ENCODE measurements at places on chromosomes 7 and 10. TPM values are rescaled to one million over a fixed set of nuclear protein-coding genes. Genes with fewer than 3 reads are reported as not detected.

GRCh38 chr10:63653747-63654146 lies 132.5 kb downstream of the REEP3 start:
- no peak overlapping the region for H3K27ac ChIP-seq
- DNase-seq = no peak
- no peak overlapping the region for H3K4me3 ChIP-seq

GRCh38 chr10:102241444-102242117 lies at the start of gene PITX3:
PITX3 (minus strand) TSS chr10:102241512; CDS start chr10:102232080, 9,432 bp downstream.
- H3K27me3 ChIP-seq = no peaks in the 10 kb centered on the region
- peaks cover 43% of the 10 kb centered on the region for H3K4me1 ChIP-seq
- peak; percentile 94 for DNase-seq
- H3K27ac ChIP-seq = no peak within 1 kb of the TSS

DNA sequence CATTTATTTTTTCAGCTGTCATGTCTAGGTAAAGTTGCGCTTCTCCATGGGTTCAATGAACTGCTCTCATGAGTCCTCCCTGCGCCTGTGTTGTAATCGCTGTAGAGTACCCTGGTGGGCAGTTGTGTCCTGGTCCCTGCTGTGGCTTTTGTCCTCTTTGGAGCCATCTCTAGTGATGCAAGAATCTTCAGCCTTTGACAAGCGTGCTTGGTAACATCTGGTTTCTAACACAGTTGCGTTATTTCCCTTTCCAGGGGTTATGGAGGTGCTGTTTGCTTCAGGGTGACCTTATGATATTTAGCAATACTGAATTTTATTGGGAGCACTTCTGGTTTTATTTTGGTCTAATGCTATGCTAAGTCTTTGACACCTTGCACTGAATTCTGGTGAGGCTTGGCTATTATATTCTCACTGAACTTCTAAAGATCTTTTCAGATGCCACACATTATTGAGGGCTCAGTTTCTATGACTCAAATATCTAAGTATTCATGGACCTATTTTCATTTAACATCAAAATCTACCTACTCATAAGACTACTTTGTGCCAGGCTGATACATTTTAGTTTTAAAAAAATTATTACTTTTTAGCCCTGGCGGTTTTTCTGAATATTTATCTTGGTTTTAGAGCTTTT lies 88.6 kb downstream of the FANK1 start:
- no peak overlapping the region for H3K27ac ChIP-seq
- H3K36me3 ChIP-seq = no peaks in the 10 kb centered on the region
- no peak for DNase-seq

DNA sequence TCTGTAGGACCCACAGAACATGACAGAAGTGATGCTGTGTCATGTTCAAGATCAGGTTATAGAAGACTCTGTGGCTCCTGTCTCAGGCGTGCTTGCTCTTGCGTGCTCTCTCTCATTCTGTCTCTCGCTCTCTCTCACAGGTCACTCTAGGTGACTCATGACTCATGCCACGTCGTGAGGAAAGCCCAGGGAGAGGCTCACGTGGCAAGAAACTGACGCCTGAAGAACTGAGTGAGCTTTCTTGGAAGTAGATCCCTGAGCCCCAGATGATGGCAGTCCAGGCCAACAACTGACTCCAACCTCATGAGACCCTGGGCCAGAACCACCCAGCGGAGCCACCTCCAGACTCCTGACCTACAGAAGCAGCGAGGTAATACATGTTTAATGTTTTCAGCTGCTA lies 103.3 kb downstream of the DNMBP start:
- no peaks in the 10 kb centered on the region for H3K4me1 ChIP-seq
- no peak overlapping the region for H3K4me3 ChIP-seq

- H3K4me3 ChIP-seq = no peak overlapping the region
- no peaks in the 10 kb centered on the region for H3K36me3 ChIP-seq
- no peaks in the 10 kb centered on the region for H3K4me1 ChIP-seq
- no peaks in the 10 kb centered on the region for H3K27me3 ChIP-seq
- no peak overlapping the region for H3K27ac ChIP-seq
Measured at GRCh38 chr7:112390167-112390566, 60.1 kb upstream of the IFRD1 start.

DNA sequence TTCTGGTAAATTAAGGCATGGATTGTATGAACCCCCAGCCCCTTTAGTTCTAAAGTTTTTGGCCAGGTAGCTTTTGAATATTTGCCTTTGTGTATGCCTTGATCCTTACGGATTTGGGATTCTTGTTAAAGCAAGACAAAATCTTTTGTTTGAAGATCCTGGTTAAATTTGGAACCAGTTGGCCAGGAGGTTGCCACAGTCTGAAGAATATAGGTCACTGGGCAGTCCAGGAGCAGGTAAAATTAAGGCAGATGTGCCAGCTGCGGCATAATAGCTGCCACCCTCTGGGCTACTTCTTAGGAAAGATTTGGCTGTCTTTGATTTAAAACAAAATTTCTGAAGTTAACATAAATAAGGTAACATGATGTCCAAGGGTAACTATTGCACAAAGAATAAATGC lies 192.3 kb downstream of the SUGCT start:
- H3K27ac ChIP-seq = no peak overlapping the region
- no peak overlapping the region for H3K4me3 ChIP-seq
- no peaks in the 10 kb centered on the region for H3K27me3 ChIP-seq
- H3K4me1 ChIP-seq = no peaks in the 10 kb centered on the region

DNA sequence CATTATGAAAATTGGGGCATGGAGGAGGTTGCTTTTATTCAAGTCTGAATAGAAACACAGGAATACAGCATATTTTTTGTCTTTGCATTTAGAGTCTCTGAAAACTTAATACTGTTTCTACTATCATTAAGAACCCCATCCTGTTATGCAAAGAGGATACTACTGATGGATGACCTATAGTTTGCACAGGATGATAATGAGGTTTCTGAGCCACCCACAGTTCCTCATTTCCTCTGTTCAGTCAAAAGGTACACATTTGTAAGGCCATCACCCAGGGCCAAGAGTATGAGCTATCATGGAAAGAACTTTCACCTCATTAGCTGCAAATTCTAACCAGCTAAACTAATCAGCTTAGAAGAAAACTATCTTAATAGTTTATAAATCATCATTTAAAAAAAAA lies 213.0 kb upstream of the CHRM2 start:
- no peak overlapping the region for H3K4me3 ChIP-seq
- DNase-seq = no peak
- no peak overlapping the region for H3K27ac ChIP-seq
- no peaks in the 10 kb centered on the region for H3K4me1 ChIP-seq

DNA sequence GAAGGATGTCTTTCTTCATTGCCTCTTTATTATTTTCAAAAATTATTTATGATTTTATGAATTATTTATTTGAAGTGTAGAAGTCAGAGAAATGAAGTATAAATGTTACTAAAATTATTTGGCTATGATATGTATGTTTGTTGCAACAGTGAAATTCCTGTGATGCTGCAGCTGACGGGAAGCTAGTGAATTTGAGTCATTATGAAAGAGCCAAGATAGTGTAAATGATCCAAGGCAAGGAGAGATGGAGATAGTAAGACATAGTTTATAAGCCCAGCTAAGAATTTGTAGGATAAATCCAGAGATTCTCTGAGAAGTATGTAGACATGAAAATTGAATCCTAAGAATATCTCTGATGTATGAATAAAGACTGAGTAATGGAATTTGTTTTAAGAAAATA lies 30.8 kb downstream of the CASD1 start:
- H3K27me3 ChIP-seq = no peaks in the 10 kb centered on the region
- H3K27ac ChIP-seq = no peak overlapping the region
- no peak for DNase-seq
- H3K36me3 ChIP-seq = peaks cover 3% of the 10 kb centered on the region

DNA sequence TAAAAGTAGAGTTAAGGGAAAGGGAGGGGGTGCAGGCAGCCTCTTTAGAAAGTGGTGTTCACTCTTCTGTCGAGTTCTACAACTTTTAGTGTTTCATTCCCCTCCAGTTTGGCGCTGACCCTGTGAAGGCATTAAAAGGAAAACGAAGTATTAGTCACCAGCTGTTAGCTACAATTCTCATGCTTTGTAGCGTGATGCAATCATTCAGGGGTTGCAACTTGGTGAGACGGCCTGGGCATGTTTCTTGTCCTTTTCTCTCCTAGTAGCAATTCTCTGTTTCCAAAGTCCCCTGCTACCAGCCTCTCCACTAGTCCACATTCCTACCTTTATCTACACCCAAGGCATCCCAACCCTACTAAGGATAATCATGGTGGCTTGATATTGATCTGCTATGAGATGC lies 33.7 kb upstream of the DGKI start:
- no peaks in the 10 kb centered on the region for H3K36me3 ChIP-seq
- H3K4me3 ChIP-seq = no peak overlapping the region
- H3K27me3 ChIP-seq = no peaks in the 10 kb centered on the region
- H3K27ac ChIP-seq = no peak overlapping the region
- no peaks in the 10 kb centered on the region for H3K4me1 ChIP-seq

GRCh38 chr7:123824754-123825067 lies 20.3 kb upstream of the HYAL4 start:
- H3K27me3 ChIP-seq = no peaks in the 10 kb centered on the region
- H3K4me3 ChIP-seq = no peak overlapping the region
- H3K4me1 ChIP-seq = no peaks in the 10 kb centered on the region
- H3K27ac ChIP-seq = no peak overlapping the region
- DNase-seq = no peak
- no peaks in the 10 kb centered on the region for H3K36me3 ChIP-seq

GRCh38 chr7:106283831-106284713 lies 711 bp downstream of the NAMPT start:
- no peaks in the 10 kb centered on the region for H3K36me3 ChIP-seq
- H3K4me3 ChIP-seq = peak overlapping the region; percentile 89
- H3K4me1 ChIP-seq = peaks cover 4% of the 10 kb centered on the region
- DNase-seq = peak; percentile 20

- H3K4me1 ChIP-seq = no peaks in the 10 kb centered on the region
- H3K36me3 ChIP-seq = no peaks in the 10 kb centered on the region
- H3K4me3 ChIP-seq = no peak overlapping the region
- H3K27me3 ChIP-seq = no peaks in the 10 kb centered on the region
Measured at GRCh38 chr10:21458126-21458871, 67.2 kb downstream of the SKIDA1 start.

- H3K27me3 ChIP-seq = no peaks in the 10 kb centered on the region
- H3K4me3 ChIP-seq = no peak overlapping the region
- DNase-seq = no peak
- H3K27ac ChIP-seq = no peak overlapping the region
Measured at GRCh38 chr10:102994531-102995295, 76.6 kb downstream of the CNNM2 start.

- DNase-seq = peak; percentile 42
- no peaks in the 10 kb centered on the region for H3K4me1 ChIP-seq
- no peak overlapping the region for H3K4me3 ChIP-seq
- H3K27ac ChIP-seq = no peak overlapping the region
- H3K36me3 ChIP-seq = no peaks in the 10 kb centered on the region
Measured at GRCh38 chr7:13945670-13946069, 43.8 kb downstream of the ETV1 start.

DNA sequence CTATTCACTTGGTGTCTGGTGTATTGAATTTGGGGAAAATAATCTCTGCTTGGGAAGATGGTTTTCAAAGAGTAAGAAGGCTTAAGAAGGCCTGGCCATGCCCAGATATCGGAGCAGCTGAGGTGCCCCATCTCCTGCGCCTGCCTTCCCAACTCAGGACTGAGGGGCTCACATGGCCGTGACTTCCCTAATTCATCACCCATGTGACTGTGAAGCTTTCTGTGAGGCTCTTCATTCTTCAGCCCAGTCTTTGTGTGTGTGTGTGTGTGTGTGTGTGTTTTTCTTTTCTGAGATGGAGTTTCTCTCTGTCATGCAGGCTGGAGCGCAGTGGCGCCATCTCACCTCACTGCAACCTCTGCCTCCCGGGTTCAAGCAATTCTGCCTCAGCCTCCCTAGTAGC lies 53.2 kb downstream of the PROSER2 start:
- H3K27ac ChIP-seq = peak overlapping the region; percentile 83
- no peak overlapping the region for H3K4me3 ChIP-seq
- H3K27me3 ChIP-seq = no peaks in the 10 kb centered on the region
- H3K36me3 ChIP-seq = no peaks in the 10 kb centered on the region
- H3K4me1 ChIP-seq = no peaks in the 10 kb centered on the region
- no peak for DNase-seq

DNA sequence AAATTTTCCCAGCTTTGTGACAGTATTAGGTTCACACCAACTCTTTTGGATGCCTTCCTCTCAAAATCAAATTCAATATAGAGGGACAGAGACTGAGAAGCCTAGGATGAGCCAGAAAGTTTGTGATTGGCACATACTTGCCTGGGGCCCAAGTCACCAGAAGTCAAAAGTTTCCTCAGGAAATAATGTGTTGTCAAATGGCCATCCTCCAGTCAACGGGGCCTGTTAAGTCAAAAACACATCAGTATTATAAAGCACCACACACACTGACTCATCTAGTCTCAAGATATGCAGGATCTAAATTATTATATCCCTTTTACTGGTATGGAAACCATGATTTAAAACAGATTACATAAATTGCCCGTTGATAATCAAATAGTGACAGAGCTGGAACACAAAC lies 158.1 kb downstream of the AHR start:
- no peaks in the 10 kb centered on the region for H3K27me3 ChIP-seq
- no peaks in the 10 kb centered on the region for H3K4me1 ChIP-seq
- DNase-seq = no peak
- no peaks in the 10 kb centered on the region for H3K36me3 ChIP-seq
- no peak overlapping the region for H3K4me3 ChIP-seq

DNA sequence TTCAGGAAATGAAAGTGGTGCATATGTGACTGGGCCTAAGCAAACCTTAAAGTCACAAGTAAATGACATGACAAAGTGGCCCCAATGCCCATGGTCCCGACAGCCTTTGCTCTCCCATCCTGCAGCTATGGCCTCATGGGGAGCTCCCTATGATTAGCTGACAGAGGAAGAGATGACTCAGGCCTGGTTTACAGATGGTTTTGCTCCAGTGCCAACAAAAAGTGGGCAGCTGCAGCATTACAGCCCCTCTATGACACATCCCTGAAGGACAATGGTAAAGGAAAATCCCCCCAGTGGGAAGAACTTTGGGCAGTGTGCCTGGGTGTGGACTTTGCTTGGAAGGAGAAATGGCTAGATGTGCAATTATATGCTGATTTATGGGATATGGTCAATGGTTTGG lies 105.1 kb upstream of the ADCY1 start:
- H3K4me3 ChIP-seq = no peak overlapping the region
- DNase-seq = no peak
- no peaks in the 10 kb centered on the region for H3K4me1 ChIP-seq

DNA sequence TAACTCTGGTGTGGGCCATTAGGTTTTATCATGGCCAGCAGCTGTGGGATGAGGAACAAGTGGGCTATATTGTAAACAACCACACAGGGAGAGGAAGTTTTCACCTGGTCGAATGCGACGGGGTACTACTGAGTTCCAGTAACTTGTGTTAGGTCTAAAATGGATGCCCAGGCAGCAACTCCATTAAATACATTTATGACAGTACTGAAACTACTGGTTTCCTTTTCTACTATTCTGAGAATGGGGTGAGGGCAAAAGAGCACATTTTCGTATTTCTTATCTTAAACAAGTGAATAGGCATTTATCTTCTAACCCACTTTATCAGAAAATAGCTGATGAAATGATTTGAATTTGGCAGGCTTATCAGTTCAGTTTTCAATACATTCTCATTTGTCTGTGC lies 109.7 kb downstream of the C1GALT1 start:
- no peaks in the 10 kb centered on the region for H3K4me1 ChIP-seq
- no peak for DNase-seq
- no peak overlapping the region for H3K4me3 ChIP-seq
- H3K36me3 ChIP-seq = no peaks in the 10 kb centered on the region
- H3K27me3 ChIP-seq = no peaks in the 10 kb centered on the region

Gene SORBS1
- total RNA-seq = 623 TPM

Gene ASB13
- total RNA-seq = 27.6 TPM

Gene PRSS2
- total RNA-seq = 78.0 TPM

Gene ALOX5
- total RNA-seq = 47.6 TPM

Gene SLC12A9
- total RNA-seq = 29.6 TPM

Gene SORCS1
- total RNA-seq = 37.0 TPM

Gene ZRANB1
- total RNA-seq = 33.5 TPM

Gene VGF
- not detected for total RNA-seq

Gene GRM3
- not detected for total RNA-seq

Gene WEE2
- total RNA-seq = not detected

Gene EMX2
- 2.3 TPM for total RNA-seq

Measured in tibial nerve (tissue), 4 donors.